AG08395 (cell line): ENCODE measurements at places on chromosomes 7 and 10.
A peak's percentile ranks its signal among the peaks of the same experiment; 100 is the strongest.

- DNase-seq: peak; percentile 42
Measured at GRCh38 chr7:33062023-33062781, at the start of gene NT5C3A. NT5C3A (minus strand) TSS chr7:33062776; CDS start chr7:33062705, 71 bp downstream.

DNA sequence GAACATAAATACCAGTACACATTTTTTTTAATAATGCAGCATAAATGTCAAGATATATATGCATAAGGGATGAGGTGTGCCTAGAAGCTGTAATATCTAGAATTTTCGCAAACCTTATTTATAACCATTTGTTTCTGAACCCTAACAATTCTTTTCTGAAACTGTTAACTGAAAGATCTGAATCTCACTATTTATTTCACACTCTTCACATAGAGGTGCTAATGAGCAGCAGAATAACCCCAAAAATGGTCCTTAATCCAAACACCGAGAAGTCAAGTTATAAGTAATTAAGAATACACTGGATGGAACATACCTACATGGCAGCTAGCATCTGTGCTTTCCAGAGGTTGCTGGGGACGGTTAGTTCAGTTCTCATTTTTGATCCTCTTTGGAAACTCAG is 742.0 kb downstream of the AUTS2 start:
- no peak for DNase-seq

- no peak for DNase-seq
Measured at GRCh38 chr10:36269222-36269621, 627.1 kb upstream of the FZD8 start.

DNA sequence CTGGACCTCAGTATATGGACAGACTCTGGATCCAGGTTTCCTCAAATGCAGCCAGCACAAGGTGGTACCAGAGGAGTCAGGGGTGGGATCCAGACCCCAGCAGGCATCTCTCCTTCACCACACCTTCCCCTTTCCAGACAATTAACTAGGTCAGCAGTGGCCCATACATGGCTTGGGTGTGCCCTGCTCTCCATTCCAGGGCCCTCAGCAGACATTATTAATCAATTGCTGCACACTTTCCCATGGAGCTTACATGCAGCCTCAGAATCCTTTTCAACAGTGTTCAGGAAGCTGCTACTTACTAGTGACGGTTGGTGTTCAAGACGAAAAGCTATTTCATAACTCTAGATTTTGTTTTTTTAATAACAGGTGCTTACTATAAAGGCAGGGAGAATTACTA is 6.0 kb downstream of the COL13A1 start:
- DNase-seq: peak; percentile 38

DNA sequence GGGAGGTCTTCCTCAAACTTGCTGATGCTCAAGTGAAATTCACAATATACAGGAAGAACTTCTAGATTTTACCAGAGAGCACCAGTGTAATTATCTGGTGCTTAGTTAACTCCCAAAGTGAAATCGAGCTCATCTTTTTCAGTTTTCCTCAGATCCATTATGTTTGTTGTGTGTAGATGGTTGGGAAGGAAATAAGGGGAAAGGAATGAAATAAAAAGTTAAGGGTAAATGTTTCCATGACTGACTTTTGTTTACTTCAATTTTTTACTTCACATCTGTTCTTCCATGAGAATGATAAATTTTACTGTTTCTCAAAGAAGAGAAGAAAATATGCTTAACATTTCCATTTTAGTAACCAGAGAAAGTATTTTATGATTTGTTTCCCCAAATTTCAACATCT is 21.3 kb downstream of the FAM107B start:
- DNase-seq: no peak

DNA sequence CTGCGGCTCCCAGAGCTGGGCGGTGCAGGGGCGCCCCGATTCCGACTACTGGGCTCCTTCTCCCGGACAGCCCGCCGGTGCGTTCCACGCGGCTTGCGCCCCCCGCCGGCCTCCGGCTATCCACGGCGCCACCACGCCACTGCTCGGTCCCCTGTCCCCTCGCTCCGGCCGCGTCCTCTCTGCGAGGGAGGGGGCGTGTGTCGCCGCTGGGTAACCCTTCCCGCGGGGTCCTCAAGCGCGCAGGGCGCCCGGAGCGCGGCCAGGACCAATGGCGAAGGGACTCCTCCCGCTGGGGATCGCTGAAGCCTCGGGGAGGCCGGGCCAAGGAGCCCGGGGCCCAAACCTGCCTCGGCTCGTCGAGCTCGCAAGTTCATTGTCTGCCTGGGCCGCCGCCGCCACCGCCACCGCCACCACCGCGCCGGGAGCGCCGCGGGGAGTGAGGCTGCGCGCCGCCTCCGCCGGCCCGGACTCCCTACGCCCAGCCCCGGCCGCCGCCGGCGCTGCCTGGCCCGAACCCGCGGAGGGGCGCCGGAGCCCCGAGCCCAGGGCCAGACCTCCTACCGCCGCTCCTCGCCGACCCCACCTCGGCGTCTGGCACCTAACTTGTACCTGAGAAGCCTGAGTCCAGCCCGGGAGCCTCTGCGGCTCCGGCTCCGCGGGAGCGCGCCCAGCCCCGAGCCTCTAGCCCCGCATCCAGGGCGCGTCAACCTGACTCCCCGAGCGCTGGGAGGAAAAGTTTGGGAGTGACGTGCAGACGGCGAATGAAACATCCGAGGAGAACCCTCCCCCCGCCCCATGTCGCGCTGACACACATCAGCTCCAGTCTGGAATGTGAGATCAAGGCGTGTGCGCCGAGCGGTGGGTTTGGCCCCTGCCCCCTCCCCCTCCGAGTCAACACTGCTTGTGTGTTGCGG is at the start of gene CHST15:
TSS of gene CHST15 (minus strand) at position 739 of the 914 bp plus-strand sequence. CDS start 47,386 bp downstream, outside the sequence.
- peak; percentile 59 for DNase-seq

DNA sequence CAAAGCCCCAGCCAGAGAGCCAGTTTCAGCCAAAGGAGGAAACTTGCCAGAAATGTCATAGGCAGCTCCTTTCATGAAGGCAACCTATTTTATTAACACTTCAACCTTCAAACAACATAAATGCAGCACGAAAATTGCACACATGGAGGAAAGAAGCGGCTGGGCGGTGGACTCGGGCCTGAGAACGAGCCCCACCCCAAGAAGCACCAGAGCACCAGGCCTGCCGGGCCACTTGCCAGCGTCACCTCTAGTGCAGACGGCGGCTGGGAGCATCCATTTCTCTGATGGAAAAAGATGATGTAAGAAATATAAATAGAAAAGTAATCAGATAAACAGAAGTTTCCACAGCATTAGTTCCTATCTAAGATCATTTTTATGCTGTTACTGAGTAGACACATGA is 100.0 kb downstream of the TCERG1L start:
- DNase-seq: no peak

DNA sequence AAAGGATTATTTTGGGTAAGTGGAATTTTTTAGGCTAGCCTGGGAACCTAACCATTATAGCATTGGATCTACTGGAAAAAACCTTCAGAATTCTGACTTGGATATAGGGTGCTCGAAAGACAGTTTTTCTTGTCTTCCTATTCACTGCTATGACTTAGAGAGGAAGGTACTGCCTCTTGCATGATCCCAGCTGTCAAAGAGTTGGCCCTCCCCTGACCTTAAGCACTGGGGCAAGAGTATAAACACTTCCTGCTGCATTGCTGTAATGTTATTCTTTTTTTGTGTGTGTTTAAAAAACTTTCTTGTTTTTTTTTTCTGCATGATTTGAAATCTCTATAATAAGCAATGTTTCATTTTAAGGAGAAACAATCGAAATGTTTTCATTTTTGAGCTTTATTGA is 113.0 kb downstream of the LRMDA start:
- DNase-seq: no peak

DNA sequence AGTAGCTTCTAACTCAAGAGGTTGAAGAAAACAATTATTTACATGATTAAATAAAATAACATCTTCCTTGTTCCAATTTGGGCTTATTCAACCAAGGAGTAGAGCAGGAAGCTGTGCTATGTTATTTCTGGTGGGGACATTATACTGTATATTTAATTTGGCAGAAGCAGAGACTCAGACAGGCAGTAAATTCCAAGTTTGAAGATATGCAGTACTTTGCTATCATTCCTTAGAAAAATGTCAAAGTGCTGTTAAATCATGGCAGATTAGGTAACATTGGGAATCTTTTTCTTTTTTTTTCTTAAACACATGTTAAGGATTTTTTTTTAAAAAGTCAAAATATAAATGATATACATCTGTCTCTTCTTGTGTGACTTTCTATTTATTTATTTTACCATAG is 190.1 kb downstream of the SUGCT start:
- DNase-seq: no peak

- DNase-seq: no peak
Measured at GRCh38 chr10:95306318-95306650, 15.5 kb upstream of the PDLIM1 start.

GRCh38 chr10:16799621-16800020 is 17.6 kb downstream of the RSU1 start:
- DNase-seq: no peak

GRCh38 chr10:6840201-6840691 is 260.2 kb upstream of the PRKCQ start:
- peak; percentile 48 for DNase-seq

DNA sequence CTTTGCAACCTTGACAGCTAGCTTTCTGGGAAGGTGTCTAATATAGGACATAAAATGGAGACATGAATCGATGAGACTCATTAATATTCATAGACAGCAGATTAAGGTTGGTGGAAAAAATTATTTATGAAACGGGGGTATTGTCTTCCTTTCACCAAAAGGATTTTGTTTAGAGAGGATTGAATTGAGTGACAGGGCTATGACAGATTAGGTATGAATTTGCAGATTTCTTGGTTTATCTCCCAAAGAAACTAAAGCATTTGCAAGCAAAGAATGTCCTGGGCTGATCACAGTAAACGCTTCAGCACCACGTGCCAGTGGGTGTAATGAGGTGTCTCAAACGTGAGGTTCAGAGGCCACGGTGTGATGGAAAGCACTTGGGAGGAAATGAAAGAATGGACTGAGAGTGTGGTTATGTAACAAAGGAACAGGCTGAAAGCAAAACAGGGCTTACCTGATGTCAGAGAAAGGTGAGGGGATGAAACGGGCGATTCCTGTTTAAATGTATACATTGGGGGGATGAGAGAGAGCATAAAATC is 329.2 kb upstream of the NPVF start:
- DNase-seq: no peak

DNA sequence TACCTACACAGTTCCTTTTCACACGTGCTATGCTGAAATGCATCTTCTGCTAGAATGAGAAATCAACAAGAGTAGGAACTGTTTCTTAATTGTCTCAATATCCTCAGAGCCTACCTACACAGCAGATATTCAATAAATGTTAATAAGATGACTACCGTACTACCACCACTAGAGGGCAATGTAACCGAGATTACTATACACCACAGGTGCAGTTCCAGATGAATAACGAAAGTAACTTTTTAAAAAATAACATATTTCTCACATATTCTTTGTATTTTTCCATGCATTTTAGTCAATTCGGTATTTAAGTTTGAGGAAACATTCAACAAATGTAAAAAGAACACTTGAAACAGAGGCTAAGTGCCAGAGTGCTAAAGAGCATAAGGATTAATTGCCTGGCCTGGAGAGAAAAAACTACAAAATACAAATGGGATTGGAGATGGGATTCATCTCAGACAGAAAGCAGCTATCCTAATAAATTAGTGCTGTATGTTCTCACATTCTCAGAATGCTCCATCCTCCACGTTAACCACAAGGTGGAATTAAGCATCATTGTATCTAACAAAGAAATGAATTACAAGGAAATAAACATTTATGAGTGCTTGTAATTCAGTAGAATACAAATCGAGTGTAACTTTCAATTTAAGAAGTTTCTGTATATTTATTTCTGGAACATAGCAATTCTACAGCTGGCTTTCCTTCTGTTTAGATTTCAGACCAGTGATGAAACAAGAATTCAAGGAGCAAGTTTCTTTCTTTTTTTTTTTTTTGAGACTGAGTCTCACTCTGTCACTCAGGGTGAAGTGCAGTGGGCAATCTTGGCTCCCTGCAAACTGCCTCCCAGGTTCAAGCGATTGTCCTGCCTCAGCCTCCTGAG is 20.3 kb upstream of the HECTD2 start:
- peak; percentile 37 for DNase-seq

GRCh38 chr10:110017052-110017451 is 9.3 kb downstream of the ADD3 start:
- DNase-seq: no peak

- no peak for DNase-seq
Measured at GRCh38 chr10:29238523-29239135, 50.2 kb upstream of the LYZL1 start.

- no peak for DNase-seq
Measured at GRCh38 chr7:118755067-118755625, 530.6 kb downstream of the ANKRD7 start.

DNA sequence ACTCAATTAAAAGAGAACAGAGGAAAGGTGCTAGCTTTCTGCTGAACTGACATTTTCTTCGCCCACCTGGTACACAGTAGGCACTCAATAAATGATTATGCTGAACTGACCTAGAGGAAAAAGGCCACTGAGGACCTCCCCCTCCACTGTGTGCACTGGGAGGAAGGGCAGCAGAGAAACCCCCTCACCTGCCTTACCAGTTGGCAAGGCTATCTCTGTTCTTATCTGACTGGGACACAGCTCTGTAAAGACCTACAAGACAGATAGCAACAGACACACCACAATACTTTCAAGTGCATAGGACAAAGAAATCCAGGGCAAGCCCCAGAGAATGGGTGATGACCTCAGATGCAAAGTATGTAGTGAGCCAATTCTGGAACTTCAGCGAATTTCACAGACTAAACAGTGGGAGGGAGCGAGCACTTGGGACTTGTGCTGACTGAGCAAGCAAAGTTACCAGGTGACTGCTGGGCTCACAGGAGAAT is 30.4 kb downstream of the PDLIM1 start:
- DNase-seq: peak; percentile 91

GRCh38 chr7:26583094-26583648 is 281.2 kb downstream of the SKAP2 start:
- DNase-seq: no peak

DNA sequence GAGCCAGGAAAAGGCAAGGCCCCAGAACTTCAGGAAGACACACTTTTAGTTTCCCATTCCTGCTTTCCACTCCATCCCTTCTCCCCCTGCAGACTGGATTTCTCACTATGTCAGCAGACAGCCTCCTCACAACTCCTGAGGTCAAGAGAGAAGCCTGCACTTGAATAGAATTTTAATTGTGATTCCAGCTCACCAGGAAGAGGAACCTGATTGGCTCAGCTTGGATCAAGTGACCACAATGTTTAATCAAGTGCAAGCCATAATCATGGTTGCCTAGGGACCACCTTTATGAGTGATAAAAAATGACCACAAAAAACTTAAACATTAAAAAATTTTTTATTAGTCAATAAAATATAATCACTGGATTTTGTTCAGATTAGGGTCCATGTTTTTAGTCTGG is 244.7 kb upstream of the RHOBTB1 start:
- DNase-seq: no peak

- DNase-seq: no peak
Measured at GRCh38 chr10:93657757-93658156, 44.6 kb downstream of the FRA10AC1 start.

- no peak for DNase-seq
Measured at GRCh38 chr7:158489462-158490155, 98.0 kb downstream of the PTPRN2 start.

DNA sequence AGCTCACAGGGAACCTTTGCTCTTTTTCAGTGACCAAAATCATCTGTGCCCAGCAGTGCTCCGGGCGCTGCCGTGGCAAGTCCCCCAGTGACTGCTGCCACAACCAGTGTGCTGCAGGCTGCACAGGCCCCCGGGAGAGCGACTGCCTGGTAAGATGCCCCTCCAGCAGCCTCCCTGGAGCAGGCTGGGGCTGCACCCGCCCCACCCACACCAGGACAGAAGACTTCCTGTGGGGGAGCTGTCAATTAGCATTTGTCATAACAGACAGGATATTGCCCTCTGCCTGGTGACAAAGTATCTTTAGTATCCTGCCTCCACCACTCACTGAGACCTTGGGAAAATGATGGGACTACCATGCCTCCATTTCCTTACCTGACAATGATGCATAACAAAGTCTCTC is 133.7 kb downstream of the EGFR start:
- no peak for DNase-seq
